CD4-positive, alpha-beta memory T cell (primary cell): ENCODE measurements at places on chromosomes 7 and 10. TPM values are rescaled to one million over a fixed set of nuclear protein-coding genes. Genes with fewer than 3 reads are reported as not detected.

GRCh38 chr10:15897287-15897686, 37.0 kb upstream of the MINDY3 start:
- DNase-seq: no peak
- H3K4me3 ChIP-seq: no peak overlapping the region
- no peaks in the 10 kb centered on the region for H3K36me3 ChIP-seq
- no peak overlapping the region for H3K27ac ChIP-seq
- H3K27me3 ChIP-seq: peaks cover 7% of the 10 kb centered on the region

DNA sequence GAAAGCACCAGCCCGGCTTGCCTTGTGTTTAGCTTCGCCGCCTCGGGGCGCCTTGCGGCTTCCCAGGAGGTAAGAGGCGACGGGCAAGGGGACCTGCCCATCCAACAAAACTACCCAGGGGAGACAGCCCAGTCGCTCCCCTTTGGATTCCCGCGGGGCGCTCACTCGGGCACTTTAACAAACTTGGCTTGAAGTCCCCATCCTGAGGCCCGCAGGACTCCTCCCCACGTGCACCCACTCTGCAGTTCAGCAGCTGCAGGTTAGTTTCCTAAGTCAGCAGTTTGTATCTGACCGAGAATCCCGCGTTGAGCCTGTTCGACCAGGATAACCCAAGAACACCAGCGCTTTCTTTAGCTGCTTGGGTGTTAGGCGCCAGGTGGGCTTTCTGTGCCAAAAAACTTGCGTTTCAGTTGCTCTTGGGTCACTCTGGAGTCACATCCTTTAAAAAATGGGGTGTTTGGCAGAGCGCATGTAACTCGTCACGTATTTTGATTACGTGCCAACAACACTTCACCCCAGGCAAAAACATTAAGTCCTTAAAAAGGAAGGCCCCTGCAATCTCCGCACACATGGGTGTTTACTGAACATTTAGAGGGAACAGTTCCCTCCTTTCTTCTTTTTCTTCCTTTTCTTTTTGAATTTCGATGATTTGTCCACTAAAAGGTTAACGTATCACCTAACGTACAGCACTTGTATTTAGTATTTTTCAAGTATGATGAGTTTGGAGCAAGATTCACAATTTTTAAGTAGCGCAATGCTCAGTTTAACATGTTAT, 876 bp downstream of the DNAH11 start:
- H3K27me3 ChIP-seq: peaks cover 18% of the 10 kb centered on the region
- no peak overlapping the region for H3K4me3 ChIP-seq
- no peak for DNase-seq
- no peak overlapping the region for H3K27ac ChIP-seq
- peaks cover 10% of the 10 kb centered on the region for H3K4me1 ChIP-seq
- no peaks in the 10 kb centered on the region for H3K36me3 ChIP-seq

- H3K27ac ChIP-seq: no peak overlapping the region
- DNase-seq: no peak
- H3K4me3 ChIP-seq: no peak overlapping the region
Measured at GRCh38 chr10:71272056-71272771, 46.8 kb upstream of the SLC29A3 start.

DNA sequence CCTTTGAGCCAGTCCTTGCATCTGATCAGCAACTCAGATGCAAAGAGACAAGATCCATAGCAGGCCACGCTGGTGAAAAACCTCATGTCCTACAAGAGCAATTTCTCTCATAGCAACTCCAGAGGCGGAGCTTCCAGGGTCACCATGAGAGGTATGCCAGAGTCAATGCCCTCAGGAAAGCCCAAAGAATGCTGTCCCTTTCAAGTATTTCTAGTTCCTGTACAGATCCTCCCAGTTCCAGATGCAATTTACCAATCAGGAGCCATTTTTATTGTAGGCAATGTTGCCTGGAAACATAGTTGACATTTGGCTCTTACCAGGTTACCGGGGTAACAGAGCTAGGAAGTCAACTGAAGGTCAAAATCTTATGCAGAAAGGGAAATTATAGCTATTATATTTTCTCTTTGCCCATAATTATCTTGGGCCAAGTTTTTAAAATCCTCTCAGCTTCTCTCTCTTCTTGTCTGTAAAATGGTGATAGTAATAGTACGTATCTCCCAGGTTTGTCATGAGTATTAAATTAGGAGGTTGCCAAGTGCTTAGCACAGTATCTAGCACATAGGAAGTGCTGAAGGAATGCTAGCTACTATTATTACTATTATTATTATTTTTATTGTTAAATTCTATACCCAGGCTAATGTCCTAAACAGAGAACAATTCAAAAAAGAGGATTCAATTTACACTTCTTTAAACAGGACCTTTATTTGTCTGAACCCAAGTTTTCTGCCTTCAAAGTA, 46.3 kb upstream of the TM9SF3 start:
- no peak overlapping the region for H3K4me3 ChIP-seq
- no peaks in the 10 kb centered on the region for H3K4me1 ChIP-seq
- H3K27ac ChIP-seq: no peak overlapping the region
- H3K36me3 ChIP-seq: no peaks in the 10 kb centered on the region
- no peak for DNase-seq

- H3K27ac ChIP-seq: no peak overlapping the region
- H3K4me1 ChIP-seq: no peaks in the 10 kb centered on the region
- DNase-seq: no peak
- H3K36me3 ChIP-seq: no peaks in the 10 kb centered on the region
- H3K4me3 ChIP-seq: no peak overlapping the region
Measured at GRCh38 chr7:132030086-132030568, 473.7 kb upstream of the PODXL start.

- no peaks in the 10 kb centered on the region for H3K36me3 ChIP-seq
- no peak overlapping the region for H3K27ac ChIP-seq
- no peaks in the 10 kb centered on the region for H3K4me1 ChIP-seq
- no peaks in the 10 kb centered on the region for H3K27me3 ChIP-seq
Measured at GRCh38 chr10:4685904-4686643, 139.9 kb upstream of the AKR1E2 start.

GRCh38 chr7:8189625-8190024, 72.3 kb downstream of the ICA1 start:
- H3K36me3 ChIP-seq: no peaks in the 10 kb centered on the region
- no peak overlapping the region for H3K4me3 ChIP-seq
- H3K4me1 ChIP-seq: peaks cover 7% of the 10 kb centered on the region
- H3K27ac ChIP-seq: no peak overlapping the region
- no peaks in the 10 kb centered on the region for H3K27me3 ChIP-seq
- DNase-seq: no peak

- H3K27ac ChIP-seq: no peak overlapping the region
- DNase-seq: no peak
- no peaks in the 10 kb centered on the region for H3K4me1 ChIP-seq
- H3K4me3 ChIP-seq: no peak overlapping the region
- H3K36me3 ChIP-seq: no peaks in the 10 kb centered on the region
Measured at GRCh38 chr10:44949915-44950314, 9.7 kb upstream of the RASSF4 start.

DNA sequence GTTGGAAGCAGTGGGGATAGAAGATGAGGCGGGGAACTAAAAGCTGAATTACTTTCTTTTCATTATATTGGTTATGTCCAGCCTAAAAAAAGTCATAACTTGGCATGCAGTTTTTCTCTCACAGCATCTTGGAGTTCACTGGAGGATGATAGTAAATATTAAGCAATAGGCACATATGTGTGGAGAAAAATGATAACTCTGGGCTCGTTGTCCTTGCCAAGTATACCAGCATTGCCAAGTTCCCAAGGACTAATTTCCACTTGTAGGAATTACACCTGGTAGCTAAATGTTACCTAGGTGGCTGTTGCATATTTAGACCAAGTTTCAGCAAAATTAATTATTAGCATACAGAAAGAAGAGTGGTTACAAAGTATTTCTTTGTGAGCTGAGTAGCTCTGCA, 1007.6 kb downstream of the ANKRD7 start:
- H3K27ac ChIP-seq: no peak overlapping the region
- no peak for DNase-seq
- no peaks in the 10 kb centered on the region for H3K4me1 ChIP-seq

GRCh38 chr10:47121336-47121735, 178.7 kb upstream of the GDF10 start:
- H3K4me3 ChIP-seq: no peak overlapping the region
- H3K4me1 ChIP-seq: no peaks in the 10 kb centered on the region
- no peak for DNase-seq
- H3K27ac ChIP-seq: no peak overlapping the region
- no peaks in the 10 kb centered on the region for H3K36me3 ChIP-seq

DNA sequence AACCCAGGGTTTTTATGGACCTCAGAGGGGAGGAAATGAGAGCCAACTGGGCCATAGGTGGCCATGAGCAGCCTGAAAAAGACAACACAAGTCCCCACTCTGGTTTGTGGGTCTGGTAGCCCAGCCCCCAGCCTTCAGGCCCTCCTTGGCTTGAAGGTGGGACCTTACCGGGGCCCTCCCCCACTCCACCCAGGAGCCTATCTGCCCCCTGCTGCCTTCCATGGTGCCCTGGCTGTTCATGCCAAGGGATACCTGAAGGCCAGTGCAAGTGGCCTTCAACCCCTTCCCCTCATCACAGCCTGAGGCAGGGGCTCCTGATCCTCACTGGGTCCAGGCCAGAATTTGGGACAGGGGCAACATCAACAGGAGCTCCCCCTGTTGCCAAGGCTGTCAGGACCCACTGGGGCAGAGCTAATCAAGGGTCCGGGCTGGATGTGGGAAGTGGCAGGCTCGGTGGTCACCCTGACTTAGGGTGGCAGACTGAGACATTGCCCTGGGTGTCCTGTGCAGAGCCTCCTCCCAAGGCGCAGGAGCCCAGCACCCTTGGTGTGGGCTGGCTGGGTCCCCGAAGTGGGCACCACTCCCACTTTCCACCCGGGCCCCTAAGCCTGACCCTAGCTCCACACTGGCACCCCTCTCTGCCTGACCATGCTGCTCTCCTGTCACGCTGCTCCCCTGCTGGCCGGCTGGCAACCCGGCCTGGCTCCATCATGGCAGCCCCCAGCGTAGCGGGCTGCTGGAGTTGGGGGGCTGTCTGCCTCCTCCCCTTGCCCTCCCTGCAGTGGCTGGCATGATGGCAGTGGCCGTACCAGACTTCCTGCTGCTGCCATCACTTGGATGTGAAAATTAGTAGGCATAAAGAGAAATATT, 6.4 kb downstream of the WDFY4 start:
- H3K4me1 ChIP-seq: no peaks in the 10 kb centered on the region
- H3K36me3 ChIP-seq: no peaks in the 10 kb centered on the region
- no peak overlapping the region for H3K4me3 ChIP-seq
- DNase-seq: no peak
- H3K27ac ChIP-seq: no peak overlapping the region

DNA sequence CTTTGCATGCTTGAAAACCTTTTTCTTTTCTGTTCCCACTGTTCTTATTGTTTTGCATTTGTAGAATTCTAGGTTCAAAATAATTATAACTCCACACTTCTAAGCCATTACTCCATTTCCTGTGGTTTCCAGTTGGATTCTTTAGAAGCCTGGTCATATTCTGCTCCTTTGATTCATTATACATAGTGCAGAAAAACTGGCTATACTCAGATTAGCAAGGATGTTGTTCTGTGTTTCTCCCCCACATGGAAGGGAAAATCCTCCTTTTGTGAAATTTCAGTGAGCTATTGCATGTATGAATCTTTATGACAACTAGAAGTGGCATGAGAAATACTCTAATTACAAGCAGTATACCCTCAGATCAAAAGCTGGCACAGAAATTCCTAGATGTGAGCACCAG, 79.5 kb downstream of the SLC13A1 start:
- H3K27ac ChIP-seq: no peak overlapping the region
- no peaks in the 10 kb centered on the region for H3K36me3 ChIP-seq
- H3K27me3 ChIP-seq: no peaks in the 10 kb centered on the region
- DNase-seq: no peak
- no peaks in the 10 kb centered on the region for H3K4me1 ChIP-seq

DNA sequence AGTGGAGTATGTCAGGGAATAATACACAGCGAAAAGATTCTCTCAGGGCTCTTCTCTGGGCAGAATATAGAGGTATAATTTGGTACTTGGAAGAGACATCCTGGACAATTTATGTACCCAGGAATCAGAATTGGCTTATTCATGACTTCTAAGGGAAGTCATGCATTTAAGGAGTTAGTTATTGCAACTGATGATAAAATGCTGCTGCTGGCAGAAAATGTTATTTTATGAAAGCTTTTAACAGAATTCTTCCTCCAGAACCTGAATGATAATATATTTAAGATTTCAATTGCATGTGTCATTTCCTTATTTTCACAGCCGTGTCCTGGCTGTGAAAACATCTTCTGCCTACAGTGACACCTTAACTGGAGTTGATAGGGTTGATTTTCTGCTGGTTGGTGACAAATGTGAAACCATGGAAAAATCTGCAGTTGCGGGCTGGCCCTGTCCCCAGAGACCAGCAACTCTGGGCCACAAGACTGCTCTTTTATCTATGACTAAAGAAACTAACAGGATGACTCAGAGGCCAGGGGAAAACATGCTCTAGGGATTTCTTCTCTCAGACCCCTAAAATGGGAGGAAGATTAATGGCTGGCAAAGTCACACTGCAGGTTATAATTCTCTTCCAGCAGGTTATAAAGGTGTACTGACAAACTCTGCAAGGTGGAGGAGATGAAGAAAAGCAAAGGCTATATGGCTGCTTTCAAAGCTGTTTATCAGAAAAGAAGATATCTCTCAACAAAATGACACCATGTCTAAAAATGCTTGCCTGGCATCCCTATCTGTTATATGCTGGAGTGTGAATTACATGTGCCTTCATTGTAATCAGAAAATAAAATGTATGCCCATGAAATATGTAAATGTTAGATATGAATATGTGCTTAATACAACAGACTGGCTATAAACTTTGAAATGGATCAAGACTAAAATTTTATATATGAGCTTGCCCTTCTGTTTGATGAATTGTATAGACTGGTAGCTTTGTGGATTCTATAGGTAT, 12.1 kb upstream of the TRUB1 start:
- no peak for DNase-seq
- H3K27ac ChIP-seq: no peak overlapping the region
- H3K4me3 ChIP-seq: no peak overlapping the region
- H3K4me1 ChIP-seq: no peaks in the 10 kb centered on the region
- H3K36me3 ChIP-seq: no peaks in the 10 kb centered on the region

DNA sequence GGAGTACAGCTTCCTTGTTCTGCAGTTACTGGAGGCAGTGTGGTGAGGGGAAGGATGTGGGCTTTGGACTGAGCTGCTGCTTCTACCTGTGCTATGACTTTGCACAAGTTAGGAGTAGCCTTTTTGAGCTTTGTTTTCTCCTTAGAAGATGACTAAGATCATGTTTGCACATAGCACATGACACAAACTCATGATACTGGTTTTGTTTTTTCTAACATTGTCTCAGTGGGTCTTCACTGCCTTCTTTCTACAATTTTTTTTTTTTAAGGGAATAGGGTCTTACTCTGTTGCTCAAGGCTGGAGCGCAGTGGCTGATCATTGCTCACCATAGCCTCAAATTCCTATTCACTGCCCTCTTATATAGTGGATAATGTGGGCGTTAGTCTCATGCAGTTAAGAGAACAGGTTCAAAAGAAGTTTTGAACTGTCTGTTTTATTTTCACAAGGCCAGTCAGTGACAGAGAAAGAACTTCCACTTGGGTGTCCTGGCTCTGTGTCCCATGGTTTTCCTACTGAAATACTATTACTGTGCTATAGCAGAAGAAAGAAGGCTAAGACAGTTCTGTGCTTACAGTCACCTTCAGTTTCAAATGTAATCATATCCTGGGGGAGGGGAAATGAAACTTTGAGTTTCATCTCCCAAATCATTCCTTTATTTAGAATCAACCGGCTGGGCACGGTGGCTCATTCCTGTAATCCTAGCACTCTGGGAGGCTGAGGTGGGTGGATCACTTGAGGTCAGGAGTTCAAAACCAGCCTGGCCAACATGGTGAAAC, 72.0 kb downstream of the KAT6B start:
- no peak overlapping the region for H3K27ac ChIP-seq
- no peaks in the 10 kb centered on the region for H3K36me3 ChIP-seq
- no peak overlapping the region for H3K4me3 ChIP-seq
- peaks cover 44% of the 10 kb centered on the region for H3K4me1 ChIP-seq
- H3K27me3 ChIP-seq: no peaks in the 10 kb centered on the region

PTF1A gene
- total RNA-seq: not detected

OR2A5 gene
- not detected for total RNA-seq
